ENCODE measurements at places on chromosomes 2 and 18.

DNA sequence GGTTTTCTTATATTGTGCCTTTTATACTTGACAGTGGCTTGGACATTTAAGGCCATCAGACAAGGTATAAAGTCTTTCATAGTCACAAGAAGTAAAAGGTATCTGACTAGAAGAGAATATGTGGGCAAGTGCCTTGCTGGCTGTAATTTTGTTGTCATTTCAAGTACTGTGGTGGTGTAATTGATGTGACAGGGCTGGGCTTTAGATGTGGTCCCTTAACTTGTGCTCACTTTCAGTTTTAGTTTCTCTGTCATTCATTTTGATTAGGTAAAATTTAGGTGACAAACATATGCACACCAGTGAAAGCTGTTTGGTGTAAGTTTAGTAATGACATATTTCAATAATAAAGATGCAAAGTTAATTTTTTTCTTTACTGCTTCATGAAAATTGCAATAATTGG lies 31.2 kb upstream of the TBR1 start:
- DNase-seq = no peak

DNA sequence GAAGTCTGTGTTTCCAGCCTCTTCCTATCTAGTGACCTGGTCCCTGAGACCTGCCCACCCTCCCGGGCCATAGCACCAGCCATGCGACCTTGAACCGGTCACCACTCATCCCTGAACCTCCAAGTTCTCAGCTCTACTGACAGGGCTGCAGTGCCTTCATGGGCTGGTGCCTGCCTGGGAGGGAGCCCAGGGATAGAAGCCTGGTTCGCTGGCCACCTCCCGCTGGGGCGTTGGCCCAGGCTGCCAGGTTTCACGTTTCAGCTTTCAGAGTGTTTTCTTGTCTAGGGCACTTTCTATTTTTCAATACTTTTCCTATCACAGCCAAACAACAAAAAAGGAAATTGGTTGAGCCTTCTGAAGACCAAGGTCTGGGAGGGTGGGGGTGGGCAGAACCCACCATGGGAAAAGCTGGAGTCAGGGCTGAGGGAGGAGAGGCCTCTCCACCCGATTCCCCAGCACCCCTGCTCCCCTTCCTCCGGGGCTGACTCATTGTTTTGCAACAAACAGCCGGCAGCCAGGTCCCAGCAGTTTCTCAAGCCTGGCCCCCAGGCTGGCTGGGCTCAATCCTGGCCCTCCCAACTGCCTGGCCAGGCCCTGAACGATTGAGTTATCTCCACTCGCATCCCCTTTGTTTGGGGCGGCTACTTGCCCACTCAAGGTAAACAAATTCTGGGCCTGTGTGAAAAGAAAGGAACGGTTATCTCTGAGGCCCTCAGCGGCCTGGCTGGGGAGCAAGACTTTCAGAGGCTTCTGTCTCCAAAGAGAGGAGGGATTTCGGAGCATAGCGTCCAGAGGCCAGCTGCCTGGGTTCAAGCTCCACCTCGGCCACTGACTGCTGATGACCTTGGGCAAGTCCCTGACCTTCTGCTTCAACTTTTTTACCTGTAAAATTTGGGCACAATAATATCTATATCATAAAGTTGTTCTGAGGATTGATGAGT lies 47.5 kb downstream of the ZFP36L2 start:
- no peak for DNase-seq

DNA sequence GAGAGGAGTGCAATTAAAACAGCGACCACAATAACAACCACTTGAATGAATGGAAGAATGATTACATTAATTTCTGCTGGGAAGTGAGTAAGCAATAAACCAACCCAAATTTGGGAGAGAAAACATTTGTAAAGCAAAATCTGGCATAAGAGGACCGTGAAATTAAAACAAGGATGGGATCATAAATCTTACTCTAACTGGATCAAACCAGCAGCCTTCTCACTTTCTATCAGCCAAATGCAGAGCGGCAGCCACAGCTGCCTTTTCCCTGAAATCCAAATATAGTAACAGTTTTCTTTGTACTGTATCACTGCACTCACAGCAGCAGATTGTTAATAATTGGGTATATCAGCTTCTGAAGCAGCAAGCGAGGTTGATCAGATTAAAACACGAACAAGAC lies 245.2 kb upstream of the REG3G start:
- no peak for DNase-seq

GRCh38 chr2:15177103-15177502 lies 384.0 kb downstream of the NBAS start:
- no peak for DNase-seq

- no peak for DNase-seq
These were observed 81.3 kb upstream of the SETBP1 start for GRCh38 chr18:44599412-44599811.

- DNase-seq = no peak
These were observed 14.2 kb upstream of the NR4A2 start for GRCh38 chr2:156346731-156347130.

All from NCI-H1048 (cell line).